Stimulated activated CD4-positive, alpha-beta T cell treated with anti-CD3 and anti-CD28 coated beads, Interleukin-1b, Interleukin-23, amount 100 ng/mL, for 1 hour (primary cell): ENCODE measurements at places on chromosomes 6 and 20.

DNA sequence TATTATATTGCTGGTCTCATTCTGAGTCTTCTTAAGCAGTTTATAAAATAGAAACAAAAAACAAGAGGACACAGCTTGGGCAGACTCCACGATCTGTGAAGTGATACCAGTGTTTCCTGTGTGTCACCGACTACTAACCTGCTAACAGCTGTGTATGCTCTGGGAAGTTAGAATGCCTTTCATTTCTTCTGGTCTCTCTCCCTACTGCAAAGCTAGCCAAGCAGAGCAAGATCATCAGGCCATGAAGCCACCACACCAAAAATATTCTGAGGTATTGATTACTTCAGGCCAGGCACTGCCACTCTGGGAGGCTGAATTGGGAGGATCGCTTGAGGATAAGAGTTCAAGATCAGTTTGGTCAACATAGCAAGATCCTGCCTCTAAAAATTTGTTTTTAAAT is 46.9 kb upstream of the SMIM29 start:
- DNase-seq: no peak

- DNase-seq: no peak
These were observed 90.4 kb downstream of the PLEKHG1 start for GRCh38 chr6:150689900-150690590.

DNA sequence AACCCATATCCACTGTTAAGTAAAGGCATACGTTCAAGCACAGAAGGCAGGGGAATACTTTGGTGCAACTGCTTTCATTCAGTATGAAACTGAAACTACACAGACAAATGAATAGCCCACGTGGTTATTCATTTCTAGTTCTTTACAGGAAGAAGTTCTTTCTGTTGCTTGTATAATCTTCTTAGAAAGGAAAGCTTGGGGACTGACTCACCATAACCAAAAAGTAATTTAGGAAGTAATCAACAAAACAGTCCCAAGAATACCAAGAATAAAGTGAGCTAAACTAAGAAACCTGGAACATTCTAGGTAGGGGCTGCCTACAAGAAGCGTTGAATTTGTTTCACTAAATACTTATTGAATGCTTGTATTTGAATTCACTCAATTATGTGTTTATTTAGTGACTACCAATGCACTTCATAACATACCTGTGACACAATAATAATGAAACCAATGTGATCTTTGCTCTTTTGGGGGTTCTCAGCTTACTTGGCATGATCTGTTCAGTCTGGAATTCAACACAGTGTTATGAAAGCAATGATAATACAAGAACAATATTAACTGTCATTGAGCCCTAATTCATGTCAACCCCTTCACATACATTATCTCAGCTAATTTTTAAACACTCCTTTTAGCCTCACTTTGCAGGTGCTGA is 25.1 kb upstream of the KIAA0408 start:
- no peak for DNase-seq

GRCh38 chr20:24064092-24064491 is 75.5 kb upstream of the GGTLC1 start:
- DNase-seq: no peak

DNA sequence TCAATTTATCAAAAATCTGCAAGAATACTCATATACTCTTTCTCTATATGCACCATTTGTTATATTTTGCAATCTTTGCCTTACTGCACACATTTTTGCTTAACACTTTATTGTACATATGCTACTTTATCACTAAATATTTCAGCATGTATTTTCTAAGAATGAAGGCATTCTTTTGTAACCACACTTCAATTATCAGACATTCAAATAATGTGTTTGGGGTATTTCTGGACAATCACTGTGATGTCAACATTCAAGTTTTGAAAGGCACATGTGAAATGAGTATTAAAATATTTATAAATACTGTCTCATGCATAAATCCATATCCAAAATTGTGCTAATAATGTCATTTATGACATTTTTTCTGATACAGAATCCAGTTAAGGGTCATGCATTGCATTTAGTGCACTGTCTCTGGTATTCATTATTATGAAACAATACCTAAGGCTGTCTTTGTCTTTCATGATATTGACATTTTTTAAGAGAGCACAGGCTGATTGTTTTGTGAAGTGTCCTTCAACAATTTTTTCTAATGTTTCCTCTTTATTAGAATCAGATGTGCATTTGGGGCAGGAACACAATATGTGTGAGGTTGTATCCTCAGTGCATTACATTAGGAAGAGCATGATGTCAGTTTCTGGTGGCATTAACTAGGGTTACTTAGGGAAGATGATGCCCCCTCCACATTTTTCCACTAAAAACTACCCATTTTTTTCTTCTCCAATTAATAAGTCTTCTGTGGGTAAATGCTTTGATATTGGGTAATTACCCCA is 105.7 kb downstream of the MTFR2 start:
- no peak for DNase-seq

DNA sequence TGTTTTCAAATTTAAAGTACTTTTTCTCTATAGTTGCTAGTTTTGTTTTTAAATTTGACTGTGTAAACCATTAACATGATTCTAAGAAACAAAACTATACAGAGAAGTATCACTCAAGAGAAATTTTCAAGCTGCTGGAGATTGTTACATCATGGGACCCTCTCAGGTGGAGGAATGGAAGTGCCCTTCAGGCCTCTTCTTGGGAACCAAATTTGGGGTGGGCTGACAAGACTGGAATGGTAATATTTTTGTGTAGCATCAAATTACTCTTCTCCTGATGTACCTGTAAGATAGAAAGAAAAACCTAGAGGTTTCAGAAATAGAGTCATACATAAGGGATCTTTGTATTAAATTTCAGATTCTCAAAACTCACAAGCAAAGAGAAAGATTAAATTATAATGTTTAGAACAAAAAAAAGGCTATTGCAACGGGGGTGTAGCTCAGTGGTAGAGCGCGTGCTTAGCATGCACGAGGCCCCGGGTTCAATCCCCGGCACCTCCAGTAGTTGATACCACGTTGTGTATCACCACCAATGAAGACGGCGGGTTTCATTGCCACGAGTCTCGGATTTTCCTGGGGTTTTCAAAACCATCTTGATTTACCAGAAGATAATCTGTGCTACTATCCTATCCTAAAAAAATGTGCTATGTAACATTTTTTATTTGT is 193.7 kb downstream of the GPX5 start:
- DNase-seq: no peak

DNA sequence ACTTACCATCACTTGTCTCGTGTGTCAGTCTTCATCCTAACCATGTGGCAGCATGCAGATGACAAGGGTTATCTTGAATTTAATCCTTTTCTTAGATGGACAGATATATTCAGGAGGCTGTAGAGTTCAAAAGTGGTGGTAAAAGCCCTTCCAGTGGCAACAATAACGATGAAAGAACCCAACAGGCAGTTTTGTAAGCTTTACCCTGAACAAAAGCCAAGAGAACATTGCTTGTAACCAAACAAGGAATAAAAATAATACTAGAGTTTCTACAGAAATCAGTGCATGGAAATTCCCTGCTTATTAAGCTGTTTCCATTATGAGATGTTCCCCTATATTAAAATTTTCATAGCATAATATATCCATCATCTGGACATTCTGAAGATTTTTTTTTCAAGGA is 69.7 kb downstream of the PDE7B start:
- DNase-seq: no peak

- no peak for DNase-seq
These were observed 355.0 kb downstream of the CDH26 start for GRCh38 chr20:60313191-60313590.

- DNase-seq: peak; percentile 41
These were observed 163.2 kb upstream of the ZNF337 start for GRCh38 chr20:25859649-25860530.

DNA sequence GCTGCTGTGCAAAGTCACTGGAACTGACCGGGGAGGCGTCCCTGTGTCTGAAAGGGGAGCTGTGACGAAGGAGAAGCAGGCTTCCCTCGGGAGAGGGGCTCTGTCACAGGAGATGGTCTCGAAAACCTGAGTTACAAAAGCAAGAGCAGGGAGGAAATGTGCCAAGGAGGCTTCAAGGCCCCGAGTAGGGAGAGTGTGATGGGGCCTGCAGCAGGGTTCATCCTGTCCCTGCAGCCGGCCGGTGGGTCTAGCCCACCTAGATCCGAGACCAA is 16.7 kb downstream of the DYNLT1 start:
- DNase-seq: no peak

DNA sequence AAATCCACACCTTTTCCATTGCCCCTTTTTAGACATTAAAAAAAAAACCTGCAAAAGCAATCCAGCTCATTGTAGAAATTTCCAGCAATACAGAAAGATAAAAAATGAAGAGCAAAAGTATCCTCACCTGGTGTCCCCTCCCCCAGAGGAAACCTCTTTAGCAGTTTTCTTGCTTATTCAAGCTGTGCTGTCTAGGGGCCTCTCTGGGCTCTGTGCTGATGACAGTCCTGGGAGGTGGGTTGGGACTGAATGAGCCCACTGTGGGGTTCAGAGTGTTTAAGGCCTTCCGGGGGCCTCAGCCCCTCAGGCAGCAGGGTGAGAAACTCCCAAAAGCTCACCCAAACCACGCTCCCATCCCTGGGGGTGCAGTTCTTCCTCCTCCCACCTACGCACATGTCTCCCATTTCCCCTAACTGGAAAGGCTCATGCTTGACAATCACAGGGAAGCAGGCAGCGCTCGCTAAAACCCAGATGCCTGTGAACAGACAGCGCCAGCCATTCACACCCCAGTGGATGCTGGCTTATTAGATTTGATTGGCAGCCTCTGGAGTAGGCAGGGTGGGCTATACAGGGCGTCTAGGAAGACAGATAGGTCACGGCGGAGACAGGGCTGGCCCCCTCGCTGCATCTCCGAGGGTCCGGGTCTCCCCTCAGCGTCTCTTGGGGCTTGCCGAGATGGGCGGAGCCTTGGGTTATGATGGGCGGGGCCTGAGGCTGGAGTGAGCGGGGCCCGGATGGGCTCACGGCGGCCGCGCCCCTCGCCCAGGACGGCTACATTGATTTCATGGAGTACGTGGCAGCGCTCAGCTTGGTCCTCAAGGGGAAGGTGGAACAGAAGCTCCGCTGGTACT is 4.6 kb downstream of the GUCA1A start:
- no peak for DNase-seq

DNA sequence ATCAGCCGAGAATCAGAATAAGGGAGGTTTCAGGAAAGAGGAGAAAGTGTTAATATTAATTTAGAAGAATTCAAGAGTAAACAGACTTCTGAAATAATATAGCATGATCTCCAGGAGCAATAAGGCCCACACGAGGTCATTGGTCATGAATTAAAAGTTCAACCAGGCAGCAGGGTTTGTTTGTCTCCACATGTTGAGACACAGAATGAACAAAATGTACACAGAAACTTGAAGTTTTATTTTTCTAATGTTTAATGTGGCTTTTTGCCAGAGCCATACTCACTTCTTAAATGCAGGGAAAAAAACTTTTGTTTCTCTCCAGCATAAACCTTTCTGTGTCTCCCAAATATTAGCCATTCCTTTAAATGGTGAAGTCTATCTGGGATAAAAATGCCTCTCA is 504.5 kb downstream of the HDGFL1 start:
- DNase-seq: no peak

DNA sequence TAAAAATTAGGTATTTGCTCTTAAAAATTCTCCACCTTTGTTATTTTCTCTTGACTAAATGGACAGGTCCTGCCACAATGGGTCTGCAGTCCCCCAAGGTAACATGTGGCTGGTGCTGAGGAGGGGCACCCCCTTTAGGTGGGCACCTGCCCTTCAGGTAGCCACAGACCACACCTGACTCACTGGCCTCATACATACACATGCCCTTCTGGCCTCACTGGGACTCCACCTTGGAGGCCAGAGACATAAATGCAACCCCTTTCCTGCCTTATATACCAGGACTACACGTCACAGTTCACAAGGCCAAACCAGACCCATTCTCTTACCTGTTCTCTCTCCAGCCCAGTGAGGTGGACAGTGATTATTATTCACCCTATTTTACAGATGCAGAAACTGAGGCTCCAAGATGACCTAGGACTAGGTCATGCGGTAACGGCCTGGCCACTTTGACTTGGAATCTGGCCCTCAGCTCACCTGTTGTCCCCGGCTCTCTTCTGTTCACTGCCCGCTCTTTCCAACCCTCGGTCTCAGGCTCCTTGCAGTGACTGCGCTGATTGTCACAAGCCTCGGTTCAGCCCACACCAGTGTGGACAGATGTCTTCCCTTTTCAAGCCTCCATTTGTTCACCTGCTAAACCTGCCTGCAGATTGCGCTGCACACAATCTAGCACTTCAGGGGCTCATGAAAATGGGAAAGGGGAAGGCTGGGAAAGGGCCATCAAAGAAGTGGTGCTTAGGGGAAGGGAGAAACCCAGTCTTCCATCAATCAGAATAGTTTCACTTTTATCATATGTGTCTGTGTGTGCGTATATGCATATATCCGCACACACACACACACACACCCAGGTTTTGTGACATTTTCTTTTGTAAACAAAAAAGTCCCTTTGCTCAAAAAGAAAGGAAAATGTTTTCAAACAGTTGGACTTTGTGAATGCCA is 121.7 kb downstream of the BCAS1 start:
- DNase-seq: no peak

DNA sequence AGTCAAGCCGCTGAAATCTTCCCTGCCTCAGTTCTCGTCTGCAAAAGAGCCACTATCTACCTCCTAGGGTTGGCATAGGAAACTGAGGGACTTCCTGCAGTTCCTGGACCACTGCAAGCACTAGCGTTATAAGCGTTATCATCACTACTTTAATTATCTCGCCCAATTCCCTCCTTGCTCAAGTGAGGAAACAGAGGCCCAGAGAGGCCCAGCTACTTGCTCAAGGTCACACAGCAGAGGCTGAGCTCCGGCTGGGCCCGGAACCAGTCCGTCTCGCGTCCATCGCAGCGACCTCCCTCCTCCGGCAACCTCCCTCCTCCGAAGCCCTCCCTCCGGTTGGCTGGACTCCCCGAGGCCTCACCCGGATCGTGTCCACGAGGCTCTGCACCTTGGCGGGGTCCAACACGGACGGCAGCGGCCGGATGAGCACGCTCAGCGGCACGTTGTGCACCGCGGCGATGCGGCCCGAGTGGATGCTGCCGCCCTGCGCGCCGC is 338 bp downstream of the SRXN1 start:
- DNase-seq: no peak

- DNase-seq: no peak
These were observed 291.8 kb upstream of the ZFP64 start for GRCh38 chr20:52483382-52483781.

- no peak for DNase-seq
These were observed at the start of gene TLDC2 for GRCh38 chr20:36875702-36876472. Gene TLDC2 (plus strand): TSS chr20:36876138. CDS start chr20:36876175, 37 bp downstream.

GRCh38 chr6:166949528-166950442 is 6.6 kb downstream of the RNASET2 start:
- no peak for DNase-seq

GRCh38 chr6:84061613-84062398 is 28.2 kb downstream of the MRAP2 start:
- no peak for DNase-seq
